Stimulated activated CD4-positive, alpha-beta T cell treated with anti-CD3 and anti-CD28 coated beads, Interleukin-1b, Interleukin-23, amount 100 ng/mL, for 1 hour (primary cell): ENCODE measurements at places on chromosomes 12 and 14.

- no peak for DNase-seq
These were observed 318.2 kb downstream of the BCL11B start for GRCh38 chr14:98953551-98954348.

DNA sequence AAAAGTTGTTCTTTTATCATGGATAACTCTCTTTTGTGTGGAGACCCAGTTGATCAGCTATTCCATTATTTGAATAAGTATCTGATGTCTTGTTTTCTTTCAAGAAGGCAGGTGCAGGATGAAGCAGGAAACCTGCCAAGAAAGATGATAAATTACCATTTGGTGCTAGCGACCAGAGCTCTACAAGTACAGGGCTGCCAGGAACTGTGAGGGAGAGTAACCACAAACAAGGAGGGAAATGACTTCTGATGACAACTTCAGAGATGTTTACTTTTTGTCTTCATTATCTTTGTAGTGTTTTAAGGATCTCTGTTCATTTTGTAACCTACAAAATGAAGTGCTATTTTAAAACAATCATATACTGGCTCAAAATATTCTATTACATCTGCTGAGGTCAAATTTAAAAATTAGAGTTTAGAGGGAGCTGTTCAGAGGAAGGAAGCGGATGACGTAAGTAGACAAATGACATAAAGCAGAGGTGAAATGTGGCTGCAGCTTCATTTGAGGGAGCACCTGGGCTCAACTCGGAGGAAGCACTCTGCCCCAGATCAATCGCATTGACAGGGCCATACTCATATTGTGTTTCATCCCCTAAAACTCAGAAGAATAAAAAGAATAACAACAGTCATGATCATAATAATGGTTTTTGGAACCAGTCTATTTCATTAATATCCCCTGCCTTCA, 226.8 kb downstream of the C12orf42 start:
- no peak for DNase-seq

GRCh38 chr14:102487204-102487577, 22.4 kb downstream of the ANKRD9 start:
- DNase-seq = no peak

- no peak for DNase-seq
These were observed 258.4 kb upstream of the SFSWAP start for GRCh38 chr12:131452444-131452860.

DNA sequence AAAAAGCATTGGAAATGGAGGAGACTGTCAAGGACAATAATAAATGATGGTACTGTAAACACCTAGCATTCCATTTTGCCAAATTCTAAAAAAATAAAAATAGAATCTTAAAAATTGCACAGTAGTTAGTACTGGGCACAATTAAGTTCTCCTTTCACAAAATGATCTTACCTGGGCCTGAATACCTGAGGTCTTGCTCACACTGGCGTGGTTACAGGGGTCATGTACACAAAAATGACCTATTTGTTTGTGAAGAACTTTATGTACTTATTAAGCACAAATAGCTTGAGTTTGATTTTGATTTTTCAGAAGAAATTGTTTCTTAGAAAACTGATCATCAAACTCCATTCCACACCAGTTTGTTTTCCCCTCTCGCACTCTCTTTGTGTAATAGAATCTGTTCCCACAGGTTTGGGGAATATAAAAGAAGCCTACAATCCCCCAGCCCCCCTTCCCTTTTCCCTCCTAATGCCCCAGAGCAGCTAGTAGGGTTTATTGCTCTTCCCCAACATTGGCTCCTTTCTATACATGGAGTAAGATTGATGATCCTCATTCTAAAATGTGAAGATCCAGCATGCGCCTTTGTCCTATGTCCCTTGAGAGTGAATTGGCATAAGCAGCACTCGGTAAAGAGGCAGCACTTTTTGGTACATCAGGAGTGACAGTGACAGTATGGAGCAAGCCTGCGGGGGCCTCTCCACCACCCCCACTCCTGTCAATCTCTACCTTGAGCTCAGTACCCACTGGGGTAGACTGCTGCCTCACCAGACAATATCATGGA, 204.3 kb downstream of the ASCL1 start:
- DNase-seq = no peak

GRCh38 chr12:128594521-128594920, 229.2 kb downstream of the SLC15A4 start:
- DNase-seq = no peak

GRCh38 chr12:11725686-11726085, 76.2 kb downstream of the ETV6 start:
- DNase-seq = no peak

GRCh38 chr12:5432011-5432400, at the start of gene NTF3:
TSS of gene NTF3 (plus strand) at chr12:5432108. CDS start at chr12:5432325, 217 bp downstream.
- DNase-seq = no peak

GRCh38 chr14:39957290-39957689, 525.1 kb upstream of the FBXO33 start:
- DNase-seq = no peak

DNA sequence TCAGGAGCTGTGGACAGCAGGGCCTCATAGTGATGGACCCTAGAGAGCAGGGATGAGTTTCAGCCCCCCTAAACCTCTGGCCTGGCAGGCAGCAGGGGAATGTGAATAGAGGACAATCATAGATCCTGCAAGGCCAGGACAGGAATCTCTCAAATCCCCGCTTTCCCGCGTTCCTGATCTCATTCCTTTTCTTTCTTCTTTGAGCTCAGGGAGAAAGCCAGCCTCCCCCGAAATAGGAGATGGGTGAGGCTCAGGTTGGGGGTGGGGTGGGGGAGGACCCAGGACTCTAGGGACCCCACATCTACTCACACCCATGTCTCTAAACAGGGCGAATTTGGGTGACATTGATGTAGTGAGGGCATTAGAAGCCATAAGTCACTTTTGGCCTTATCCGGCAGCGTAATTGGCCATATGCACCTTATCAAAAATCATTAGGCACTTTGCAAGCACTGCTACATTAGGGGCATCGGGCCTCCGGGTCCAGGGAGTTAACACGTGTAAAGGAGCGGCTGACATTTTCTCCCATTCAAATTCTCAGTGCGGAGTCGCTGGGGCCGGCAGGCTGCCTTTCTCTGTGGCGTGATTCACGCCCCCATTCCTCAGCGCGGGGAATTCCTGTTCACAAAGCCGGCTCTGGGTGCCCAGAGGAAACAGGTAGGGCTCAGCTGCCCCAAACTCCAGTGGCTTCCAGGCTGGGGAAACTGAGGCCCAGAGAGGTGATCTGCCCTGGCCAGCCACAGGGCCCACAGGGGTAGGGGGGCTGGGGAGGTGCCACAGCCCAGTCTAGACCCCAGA, 1.5 kb downstream of the LHX5 start:
- no peak for DNase-seq

DNA sequence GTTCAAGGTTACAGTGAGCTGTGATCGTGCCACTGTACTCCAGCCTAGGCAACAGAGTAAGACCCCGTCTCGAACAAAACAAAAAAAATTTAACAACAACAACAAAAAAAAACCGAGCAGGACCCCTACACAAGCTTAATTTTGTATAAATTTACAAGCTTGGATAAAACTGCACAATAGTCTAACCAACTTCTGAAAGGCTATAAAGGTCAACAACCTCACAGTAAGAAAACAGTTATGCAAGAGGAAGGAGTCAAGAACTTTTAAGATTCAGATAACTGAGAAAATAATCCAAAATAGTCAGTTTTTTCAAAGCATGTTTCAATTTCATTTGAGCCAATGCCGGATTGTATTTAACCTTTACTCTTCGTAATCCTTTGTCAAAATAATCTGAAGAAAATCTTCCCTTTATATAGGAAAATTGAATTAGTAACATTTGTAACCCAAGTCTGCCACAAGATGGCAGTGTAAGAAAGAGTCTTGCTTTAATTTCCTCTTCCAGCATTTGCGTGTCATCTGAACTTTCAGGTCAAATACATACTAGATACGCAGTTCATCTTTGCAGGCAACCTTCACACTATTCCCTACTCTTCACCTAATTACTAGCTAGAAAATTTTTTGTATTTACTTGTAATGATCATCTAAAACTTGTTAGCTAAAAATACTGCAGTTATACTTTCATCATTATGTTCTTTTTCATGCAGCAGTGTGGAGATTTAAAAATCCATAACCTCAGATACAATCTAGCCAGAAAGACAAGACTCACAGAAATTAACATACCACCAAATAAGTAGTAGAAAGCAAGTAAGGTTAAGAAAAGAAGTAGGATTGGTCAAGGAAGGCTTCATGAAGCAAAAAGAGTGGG, 5.8 kb downstream of the CCNB1IP1 start:
- no peak for DNase-seq

GRCh38 chr12:2347137-2347843, 294.5 kb downstream of the CACNA1C start:
- no peak for DNase-seq

DNA sequence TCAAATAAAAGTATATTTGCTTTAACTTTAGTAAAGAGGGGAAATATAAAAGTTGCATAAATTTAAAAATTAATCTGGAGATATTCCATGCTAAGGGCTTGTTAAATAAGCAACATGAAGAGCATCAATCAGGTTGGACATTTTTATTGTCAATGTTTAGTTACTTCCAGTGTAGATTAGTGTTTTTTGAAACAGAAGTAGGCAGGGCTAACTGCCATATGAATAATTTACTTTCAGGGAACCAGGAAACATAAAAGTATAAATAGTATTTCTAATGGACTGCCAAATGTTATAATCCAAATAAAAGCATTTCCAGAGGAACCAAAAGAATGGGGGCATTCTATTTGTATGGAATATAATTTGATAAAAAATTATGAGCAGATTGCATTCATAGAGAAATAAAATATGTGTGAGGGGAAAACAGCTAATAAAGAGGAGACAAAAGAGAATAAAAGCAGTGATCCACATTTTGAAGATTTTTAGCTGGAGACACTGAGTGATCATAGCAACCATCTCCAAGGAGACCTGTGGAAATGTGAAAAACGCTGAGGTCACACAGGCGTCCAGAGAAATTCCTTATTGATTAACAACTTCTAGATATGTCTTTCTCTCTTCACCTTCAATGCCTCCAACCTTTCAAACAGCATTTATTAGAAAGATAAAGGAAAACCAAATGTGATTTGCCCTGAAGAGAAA, 70.8 kb downstream of the SRGAP1 start:
- DNase-seq = no peak

DNA sequence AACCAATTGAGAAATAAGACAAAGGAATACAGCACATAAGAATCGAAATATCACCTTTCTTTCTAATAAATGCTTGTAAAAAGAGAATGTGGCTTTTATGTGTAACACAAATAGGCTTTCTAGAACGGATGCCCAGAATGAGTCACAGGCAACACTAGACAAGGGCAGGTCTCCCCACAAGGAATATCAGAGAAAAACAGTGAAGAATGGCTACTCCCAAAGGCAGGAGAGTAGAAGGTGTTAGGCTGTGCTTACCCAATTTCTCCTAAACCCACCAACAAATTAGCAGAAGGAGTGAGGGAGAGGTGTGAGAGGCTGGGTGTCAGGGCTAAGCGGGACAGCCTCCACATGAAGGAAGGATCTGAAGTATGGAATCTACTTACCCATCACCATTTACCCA, 55.2 kb downstream of the GALNT4 start:
- DNase-seq = no peak

DNA sequence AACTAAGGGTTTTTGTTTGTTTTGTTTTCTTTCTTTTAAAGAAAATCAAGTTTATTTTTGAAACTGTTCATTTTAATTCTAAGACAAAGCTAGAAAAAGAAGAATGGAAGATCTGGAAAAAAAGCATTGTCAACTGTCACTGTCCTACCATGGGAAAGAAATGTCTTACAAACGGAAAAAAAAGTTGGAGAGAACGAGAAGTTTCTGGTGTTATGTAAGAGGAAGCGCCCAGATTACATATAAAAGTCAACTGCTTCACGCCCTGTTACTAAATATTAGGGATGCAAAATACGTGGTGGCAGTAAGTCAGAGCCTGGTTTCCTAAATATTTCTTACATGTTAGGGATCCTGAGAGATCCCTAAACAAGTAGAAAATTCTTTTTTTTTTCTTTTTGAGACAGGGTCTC, 14.3 kb upstream of the FBXL14 start:
- no peak for DNase-seq

DNA sequence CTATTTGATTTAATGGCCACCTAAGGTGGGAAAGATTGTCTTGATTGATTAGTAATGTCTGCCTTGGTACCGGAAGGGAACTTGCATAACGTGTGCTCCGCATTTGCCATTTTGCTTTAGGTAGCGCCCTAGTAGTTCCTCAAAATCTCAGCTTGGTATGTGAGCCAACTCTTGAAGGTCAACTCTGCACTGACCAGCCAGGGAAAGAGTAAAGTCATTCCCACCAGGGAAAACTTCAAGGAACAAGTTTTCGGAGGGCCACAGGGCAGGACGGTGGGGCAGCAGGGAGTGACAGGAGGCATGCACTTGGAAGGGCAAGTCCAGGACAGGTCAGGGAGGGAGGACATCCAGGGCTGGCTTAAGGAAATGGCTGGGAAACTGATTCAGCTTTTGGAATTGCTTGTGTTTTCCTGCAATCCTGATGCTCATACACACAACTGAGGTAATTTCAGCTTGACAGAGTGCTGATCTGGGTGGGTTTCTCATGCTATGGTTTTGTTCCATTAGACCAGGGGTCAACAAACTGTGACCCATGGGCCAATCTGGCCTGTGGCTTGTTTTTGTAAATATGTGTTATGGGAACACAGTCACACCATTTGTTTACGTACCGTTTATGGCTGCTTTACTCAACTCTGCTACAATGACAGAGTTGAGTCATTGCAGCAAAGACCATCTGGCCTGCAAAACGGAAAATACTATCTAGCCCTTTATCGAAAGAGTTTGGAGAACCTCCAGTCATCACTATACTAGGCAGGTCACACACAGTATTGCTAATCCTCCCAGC, 184.5 kb downstream of the RBM19 start:
- DNase-seq = no peak

DNA sequence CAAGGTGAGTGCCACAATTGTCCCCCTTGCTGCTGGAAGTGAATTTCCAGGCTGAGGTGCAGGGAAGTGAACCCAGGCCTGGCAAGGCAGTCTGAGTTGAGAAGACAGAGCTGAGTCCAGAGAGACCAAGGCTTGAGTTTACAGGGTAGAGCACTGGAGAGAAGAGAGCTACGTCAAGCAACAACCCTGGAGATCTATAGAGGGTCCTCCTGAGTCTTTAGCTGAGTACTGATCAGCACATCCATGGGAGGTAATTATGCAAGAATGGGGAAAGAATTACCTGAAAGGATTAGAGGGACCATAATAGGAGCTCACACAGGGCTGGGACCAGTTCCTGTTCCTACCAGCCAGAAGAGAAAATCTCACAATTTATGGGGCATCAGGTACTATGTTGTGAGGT, 190.7 kb downstream of the NEDD1 start:
- DNase-seq = no peak

DNA sequence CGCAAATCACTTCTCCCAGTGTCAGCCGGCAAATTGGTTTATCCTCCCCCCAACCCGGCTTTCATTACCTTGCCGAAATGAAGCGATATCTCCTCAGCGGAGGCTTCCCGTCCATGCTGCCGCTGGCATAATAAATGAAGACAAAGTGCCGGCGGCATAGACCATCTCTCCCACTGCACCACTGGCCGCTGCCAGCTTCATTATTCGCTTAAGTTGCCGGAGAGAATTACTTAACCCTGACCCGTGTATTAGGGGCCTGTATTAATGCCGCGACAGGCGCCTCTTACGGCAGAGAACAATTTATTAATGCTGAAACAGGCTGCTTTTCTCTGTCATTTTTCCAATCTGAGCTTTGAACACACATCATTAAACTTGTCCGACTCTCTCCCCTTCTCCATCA, 17.5 kb upstream of the GPATCH2L start:
- DNase-seq = no peak

- DNase-seq = no peak
These were observed 2.5 kb downstream of the PGF start for GRCh38 chr14:74952697-74953484.

- DNase-seq = no peak
These were observed 54.3 kb downstream of the DENND5B start for GRCh38 chr12:31536672-31537071.
